ENCODE measurements at places on chromosomes 4 and X.

DNA sequence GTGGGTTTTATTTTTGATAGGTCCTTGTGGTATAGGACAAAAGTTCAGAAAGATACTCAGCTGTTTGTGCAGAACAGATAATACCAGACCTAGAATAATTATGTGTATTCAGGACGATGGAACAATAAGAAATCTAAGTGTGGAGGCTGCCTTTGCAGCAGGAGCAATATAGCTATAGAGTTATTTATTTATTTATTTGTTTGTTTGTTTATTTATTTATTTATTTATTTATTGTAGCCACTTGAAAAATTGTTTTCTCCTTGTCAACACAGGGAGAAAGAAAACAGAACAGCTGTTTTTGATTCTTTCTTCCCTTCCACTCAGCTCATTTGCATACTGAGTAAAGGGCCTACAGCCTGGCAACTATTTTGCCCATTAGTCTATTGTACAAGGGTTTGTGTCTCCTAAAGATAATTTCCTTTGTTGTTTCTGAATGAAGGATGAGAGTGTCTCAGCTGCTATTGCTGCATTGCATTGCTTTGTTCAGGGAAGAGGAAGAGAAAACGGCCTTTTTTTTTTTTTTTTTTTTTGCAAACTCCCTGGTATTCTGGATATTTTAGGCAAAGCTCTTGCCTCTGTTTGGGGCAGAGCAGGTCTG is 56.0 kb upstream of the ESX1 start:
- no peak for DNase-seq

- DNase-seq = no peak
Measured at GRCh38 chr4:123046096-123046495, 123.7 kb upstream of the NUDT6 start.

- no peak for DNase-seq
Measured at GRCh38 chrX:47181301-47181700, 12.3 kb upstream of the UBA1 start.

GRCh38 chrX:17656556-17656955 is 80.7 kb upstream of the SCML1 start:
- no peak for DNase-seq

DNA sequence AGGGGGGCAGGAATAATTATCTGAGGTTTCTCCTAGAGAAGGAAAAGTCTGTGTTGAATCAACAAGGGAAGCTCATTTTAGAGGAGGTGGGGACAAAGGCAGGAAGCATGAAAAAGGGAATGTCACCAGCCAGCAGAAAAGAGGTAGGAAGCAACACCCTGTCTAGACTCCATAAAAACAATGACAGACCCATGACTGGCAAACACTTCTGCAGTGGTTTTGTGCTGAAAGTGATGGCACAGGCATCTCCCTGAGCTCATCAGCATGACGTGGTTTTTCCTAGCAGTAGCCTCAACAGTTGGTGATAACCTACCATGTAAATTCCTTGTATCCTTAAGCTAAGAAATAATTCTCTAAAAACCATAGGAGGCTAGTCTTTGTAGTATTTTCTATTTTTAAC is 110.7 kb upstream of the GALNT7 start:
- DNase-seq = no peak

GRCh38 chrX:135015523-135016245 is 6.7 kb downstream of the RTL8B start:
- no peak for DNase-seq

DNA sequence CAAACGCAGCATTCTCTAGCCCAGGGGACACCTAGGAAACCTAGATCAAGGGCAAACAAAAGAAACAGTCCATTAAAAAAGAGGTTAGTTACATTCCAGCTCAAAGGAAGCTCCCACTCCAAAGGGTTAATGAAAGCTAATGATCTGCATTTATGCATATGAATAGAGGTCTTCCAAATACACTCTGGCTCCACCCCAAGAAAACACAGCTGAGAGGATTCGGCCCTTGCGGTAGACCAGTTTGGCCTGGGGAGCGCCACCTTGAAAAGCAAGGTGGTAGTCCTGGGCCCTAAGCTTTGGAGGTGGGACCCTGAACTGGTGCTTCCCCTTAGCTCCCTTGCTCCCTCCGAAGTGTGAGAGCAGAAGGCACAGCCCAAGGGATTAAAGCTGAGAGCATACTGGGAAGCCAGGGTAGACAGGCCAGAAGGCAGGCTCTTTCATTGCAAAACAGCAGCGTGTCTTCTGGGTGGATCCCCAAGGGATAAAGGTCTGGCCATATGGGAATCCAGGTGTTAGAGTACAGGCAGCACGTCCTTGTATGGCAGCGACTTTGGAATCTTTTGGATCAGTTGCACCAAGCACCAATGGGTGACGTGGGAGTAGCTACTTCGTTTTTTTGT is 3.7 kb downstream of the GABRQ start:
- DNase-seq = no peak

DNA sequence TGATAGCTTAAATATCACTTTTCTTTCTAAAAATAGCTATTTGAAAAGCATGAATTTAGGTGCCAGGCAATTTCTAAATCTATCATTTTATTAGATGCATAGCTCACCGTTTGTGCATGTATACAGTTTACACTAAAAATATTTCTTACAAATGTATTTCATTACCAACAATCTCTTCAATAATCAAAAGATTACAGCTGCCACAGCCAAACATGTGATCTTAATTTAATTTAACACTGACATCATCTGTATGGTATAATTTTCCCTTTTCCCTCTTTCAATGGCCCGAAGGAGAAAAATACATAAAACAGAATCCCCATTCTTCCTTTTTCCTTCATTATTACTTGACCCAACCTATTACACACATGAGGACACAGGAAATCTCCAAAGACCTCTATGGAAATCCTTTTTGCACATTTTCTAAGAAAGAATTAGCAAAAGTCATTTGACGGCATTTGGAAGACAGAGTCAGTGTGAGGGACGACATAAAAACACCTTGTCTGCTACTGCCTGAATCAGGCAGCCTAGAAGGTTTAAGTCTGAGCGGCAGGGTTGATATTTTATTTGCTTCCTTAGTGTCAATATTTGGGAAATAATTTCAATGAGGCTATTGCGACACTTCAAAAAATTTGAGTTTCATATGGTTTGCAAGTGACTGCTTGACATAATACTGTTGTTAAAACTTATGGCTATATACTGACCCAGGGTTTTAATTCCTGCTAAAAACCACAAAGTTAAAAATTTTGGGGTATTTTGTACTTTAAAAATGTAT is 111.2 kb downstream of the TTC29 start:
- DNase-seq = no peak

- no peak for DNase-seq
Measured at GRCh38 chr4:157219711-157220370, 687 bp upstream of the GRIA2 start.

DNA sequence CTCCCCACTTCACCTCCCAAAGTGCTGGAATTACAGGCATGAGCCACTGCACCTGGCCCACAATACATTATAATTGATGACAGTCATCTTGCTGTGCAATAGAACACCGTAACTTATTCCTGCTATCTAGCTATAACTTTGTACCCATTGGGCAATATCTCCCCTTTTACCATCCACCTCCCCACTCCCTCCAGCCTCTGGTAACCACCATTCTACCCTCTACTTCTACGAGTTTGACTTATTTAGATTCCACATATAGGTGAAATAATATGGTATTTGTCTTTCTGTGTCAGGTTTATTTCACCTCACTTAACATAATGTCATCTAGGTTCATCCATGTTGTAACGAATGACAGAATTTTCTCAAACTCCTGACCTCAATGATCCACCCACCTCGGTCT is 8.2 kb upstream of the TEX11 start:
- DNase-seq = no peak

DNA sequence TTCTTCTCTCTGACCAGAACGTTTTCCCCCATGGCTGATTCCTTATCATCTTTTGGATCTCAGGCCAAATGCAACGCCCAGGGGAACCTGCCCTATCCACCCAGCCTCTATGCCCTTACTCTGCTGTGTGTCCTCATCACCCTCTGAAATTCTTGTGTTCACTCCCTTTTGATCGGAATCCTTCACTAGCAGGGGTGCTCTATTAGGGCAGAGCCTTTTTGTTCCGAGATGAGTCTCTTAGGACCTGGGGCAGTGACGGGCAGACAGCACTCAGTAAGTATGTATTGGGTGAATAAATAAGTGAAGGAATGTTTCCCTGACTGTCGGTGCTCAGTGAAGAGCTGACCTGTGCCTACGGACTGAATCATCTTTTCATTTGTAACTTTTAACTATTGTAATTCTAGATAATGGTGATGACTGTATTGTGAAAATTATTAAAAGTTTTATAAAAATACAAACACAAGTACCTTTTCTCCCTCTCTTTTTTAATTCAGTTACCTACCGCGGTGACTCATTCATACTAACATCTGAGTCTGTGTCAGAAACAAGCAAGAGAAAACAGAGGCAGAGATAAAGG is 4.8 kb upstream of the TENM3 start:
- no peak for DNase-seq

- DNase-seq = no peak
Measured at GRCh38 chr4:80099671-80100070, 26.6 kb upstream of the ANTXR2 start.

- DNase-seq = no peak
Measured at GRCh38 chr4:7310451-7310850, 118.1 kb downstream of the SORCS2 start.

GRCh38 chr4:134691915-134692314 is 490.3 kb upstream of the PABPC4L start:
- DNase-seq = no peak

GRCh38 chrX:112851161-112851779 is 10.6 kb upstream of the AMOT start:
- no peak for DNase-seq

DNA sequence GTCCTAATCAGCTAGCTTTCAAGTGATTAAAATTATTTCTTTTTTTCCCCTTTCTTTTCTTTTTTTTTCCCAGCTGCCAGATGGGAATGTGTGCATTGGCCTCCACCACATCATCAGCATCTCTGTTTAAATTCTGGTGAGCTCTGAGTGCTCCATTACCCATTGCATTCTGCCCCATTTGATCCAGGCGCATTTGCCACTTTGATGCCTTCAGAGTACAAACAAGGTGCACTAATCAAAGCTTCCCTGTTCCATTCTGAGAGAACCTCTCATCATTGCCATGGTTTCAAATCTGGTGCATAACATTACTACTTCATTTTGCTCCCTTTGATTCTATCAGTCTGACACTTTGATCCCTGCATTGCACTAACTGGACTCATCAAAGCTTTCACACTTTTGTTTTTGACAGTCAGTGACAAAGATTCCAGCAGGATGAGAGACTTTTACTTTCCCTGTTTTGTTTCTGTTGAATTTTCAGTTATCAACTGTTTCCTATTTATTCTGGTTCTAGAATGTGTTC is 238.8 kb upstream of the PCDH10 start:
- no peak for DNase-seq

GRCh38 chr4:54908763-54909162 is 216.6 kb downstream of the KDR start:
- no peak for DNase-seq

DNA sequence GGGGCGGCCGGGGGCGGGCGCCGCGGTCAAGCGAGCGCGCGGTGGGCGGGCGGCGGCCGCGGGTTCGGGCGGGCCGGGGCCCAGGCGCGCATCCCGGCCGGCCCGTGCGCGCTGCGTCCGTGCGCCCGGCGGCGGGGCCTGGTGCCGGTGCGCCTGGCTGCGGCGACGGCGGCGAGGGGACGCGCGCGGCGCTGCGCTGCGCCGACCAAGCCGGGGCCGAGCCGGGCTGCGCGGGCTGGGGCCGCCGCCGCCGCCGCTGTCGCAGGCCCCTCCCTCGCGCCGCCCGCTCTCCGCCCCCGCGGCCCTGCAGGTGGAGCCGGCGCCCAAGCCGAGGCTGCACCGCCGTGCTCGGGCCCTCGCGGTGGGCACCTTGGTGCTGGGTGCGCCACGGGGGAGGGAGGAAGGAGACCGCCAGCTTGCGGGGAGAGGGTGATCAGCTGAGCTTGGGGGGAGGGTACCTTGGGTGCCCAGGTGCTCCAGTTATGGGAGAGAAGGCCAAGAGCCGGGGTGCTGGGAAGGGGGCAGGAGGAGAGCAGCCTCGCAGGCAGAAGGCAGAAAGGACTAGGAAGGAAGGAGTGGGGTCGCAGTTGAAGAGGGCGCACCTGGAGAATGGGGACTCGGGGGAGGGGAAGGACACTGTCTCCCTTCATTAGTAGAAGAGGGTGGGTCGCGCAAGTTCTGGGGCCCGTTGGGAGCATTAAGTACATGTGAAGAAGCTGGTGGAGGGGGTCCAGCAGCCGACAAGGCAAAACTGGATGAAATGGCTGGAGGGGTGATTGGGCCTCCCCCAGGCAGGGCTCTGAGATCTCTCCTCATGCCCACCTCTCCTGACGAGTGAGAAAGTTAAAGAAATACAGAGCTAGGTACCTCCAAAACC is at the start of gene PPP2R2C:
TSS of gene PPP2R2C (minus strand) at position 228 of the 877 bp plus-strand sequence. CDS start 385 bp downstream, outside the sequence.
- DNase-seq = peak; percentile 9

DNA sequence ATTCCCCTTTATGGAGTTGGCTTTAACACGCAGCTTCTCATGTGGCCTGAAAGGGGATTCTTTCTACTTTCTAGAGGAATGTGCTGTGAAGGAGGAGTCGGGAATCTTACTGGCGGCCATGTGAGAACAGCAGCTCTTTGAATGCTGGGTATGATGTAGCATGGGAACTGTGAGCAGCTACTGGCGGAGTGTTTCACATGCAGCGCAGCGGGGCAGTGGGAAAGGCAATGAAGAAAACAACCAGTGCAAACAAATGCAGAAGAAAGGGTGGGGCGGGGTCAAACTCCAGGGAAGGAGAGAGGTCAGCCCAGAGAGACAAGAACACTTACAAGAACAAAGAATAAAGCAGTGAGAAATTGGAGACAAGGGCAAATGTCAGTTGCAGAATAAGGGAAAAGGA is 363.8 kb upstream of the FTHL17 start:
- no peak for DNase-seq

GRCh38 chr4:174422893-174423256 is 99.4 kb downstream of the HPGD start:
- DNase-seq = no peak

DNA sequence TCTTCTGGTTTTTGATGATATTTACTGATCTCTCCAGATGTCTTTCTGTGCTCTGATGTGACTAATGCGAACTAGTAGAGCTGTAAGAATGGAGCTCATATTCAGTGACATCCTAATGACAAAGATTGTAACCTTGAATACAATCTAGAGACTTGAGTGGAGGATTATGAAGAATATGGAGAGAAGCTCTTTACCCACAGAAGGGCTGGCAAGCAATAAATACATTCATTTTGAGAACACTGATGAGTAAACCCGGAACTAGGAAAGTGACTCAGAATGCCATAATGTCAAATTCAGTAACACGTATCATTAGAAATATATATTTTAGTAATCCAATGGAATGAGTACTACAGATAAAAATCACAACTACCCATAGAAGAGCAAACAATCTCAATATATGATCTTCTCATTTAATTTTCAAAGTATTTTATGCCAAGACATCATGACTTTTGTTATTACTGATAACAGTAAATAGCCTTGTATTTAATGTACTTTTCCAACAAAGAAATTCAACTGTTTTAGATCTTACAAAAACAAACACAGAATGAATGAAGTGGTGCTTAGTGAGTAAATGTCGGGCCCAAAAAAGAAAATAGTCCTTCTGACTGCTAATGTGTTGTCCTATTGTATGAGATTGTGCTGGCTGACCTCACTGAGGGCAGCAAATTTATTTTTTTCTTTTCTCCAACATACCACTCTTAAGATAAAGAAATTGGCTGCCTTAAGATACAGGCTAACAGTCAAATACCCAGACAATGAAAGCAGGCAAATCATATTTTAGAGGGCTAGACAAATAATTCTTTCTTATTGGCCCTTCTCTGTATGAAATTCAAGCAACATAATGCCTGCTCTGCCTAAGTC is 49.2 kb upstream of the HDAC8 start:
- DNase-seq = no peak

- DNase-seq = no peak
Measured at GRCh38 chrX:42597481-42597880, 180.5 kb downstream of the PPP1R2C start.
